ENCODE measurements at places on chromosomes 6 and 20. TPM values are rescaled to one million over a fixed set of nuclear protein-coding genes. Genes with fewer than 3 reads are reported as not detected.

SMLR1 gene
- not detected for total RNA-seq

PRDM1 gene
- total RNA-seq = 2.8 TPM

SLC17A3 gene
- total RNA-seq = not detected

WFDC12 gene
- total RNA-seq = not detected

RAB32 gene
- total RNA-seq = 119 TPM

TRIM40 gene
- total RNA-seq = not detected

SLC22A2 gene
- total RNA-seq = not detected

SMIM28 gene
- total RNA-seq = not detected

HRH3 gene
- not detected for total RNA-seq

ABHD16B gene
- total RNA-seq = not detected

KCNK15 gene
- total RNA-seq = 0.29 TPM

SCRT2 gene
- not detected for total RNA-seq

PRND gene
- total RNA-seq = not detected

SYCP2L gene
- not detected for total RNA-seq

SIRPB1 gene
- total RNA-seq = 1.2 TPM

CDSN gene
- not detected for total RNA-seq

KHDC1 gene
- total RNA-seq = 8.1 TPM

KCNK17 gene
- total RNA-seq = not detected
